SJSA1 (cell line): ENCODE measurements at places on chromosomes 13 and 19. TPM values are rescaled to one million over a fixed set of nuclear protein-coding genes. Genes with fewer than 3 reads are reported as not detected.

- DNase-seq, result no peak
These were observed 128.8 kb downstream of the GGACT start for GRCh38 chr13:100459747-100460146.

GRCh38 chr19:12757544-12758274 lies 6.1 kb downstream of the BEST2 start:
- peak; percentile 79 for DNase-seq

DNA sequence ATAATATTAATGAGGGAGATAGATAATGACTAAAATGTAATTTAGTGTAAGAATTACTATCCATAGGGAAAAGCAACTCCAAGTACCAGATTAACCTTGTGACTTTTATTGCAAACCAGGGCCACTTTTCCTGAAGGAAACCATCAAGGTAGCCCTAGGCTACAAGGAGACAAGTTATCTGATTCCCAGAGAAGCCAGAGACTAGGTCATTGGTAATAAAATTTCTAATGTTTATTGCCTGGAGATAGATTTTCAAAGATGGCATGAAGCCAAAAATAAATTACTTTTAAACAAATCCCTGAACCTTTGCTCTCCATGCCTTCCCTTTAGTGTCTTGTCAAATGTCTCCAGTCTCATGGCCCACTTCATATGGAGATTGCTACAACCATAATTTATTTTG lies 610.1 kb upstream of the SLC10A2 start:
- no peak for DNase-seq

DNA sequence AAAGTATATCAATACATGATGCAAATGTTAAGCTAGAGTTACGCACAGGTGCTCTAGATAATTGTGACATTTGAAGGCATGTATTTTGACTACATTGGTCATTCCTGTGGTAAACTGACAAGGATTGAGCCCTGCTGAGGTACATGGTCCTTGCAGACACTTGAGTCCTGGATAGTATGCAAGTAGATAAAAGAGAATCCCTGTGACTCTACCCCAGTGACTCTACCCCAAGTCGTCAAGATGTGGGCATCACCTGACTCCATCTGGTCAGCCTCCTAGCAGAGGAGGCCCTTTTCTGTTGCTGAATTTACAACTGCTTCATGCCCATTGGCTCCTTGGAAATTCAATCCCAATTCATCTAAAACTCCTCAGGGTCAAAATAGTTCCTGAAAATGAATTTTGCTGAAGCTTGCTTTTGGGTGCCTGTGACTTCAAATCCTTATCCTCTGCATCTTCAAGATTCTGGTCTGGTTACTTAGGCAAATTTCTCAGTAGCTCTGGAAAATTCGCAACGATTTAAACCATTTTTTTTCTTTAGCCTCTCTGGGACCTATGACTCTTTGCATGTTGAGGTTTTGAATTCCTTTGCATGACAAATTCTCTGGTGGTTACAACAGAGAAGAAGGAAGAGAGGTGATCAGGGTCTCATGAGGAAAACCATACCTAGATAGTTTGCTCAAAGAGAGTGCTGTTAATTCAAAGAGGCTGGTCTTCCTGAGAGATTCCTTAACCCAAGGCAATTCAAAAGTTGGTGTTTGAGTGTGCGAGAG lies 422.1 kb downstream of the FGF9 start:
- no peak for DNase-seq

ZNF134 gene
- 25.0 and 26.3 TPM in 2 replicates for total RNA-seq

DIAPH3 gene
- 33.9 and 44.6 TPM in 2 replicates for total RNA-seq

APOC4 gene
- total RNA-seq, result not detected in 2 replicates

BRCA2 gene
- 7.7 and 14.7 TPM in 2 replicates for total RNA-seq

ADGRE1 gene
- total RNA-seq, result 0.16 TPM in 1 of 2 replicates, not detected in the other
